ENCODE measurements at places on chromosomes 4 and X.
A peak's percentile ranks its signal among the peaks of the same experiment; 100 is the strongest.

DNA sequence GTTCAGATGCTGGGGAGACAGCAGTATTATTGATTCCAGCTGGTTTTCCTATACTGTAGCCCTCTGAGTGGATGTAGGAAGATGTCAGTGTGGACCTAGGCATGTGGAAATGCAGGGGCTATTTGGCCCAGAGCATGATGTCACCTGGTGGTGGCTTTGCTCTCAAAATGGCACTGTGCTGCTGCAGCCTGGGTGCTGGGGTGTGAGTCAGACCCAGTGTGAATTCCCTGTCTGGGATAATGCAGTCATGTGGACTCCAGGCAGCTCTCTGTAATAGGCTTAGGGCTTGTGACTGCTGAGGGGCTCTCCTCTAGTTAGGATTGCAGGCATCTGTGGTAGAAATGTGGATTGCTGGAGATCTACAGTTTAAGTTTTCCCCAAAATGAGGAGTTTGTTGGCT is 70.7 kb downstream of the DCAF8L2 start:
- DNase-seq = no peak

DNA sequence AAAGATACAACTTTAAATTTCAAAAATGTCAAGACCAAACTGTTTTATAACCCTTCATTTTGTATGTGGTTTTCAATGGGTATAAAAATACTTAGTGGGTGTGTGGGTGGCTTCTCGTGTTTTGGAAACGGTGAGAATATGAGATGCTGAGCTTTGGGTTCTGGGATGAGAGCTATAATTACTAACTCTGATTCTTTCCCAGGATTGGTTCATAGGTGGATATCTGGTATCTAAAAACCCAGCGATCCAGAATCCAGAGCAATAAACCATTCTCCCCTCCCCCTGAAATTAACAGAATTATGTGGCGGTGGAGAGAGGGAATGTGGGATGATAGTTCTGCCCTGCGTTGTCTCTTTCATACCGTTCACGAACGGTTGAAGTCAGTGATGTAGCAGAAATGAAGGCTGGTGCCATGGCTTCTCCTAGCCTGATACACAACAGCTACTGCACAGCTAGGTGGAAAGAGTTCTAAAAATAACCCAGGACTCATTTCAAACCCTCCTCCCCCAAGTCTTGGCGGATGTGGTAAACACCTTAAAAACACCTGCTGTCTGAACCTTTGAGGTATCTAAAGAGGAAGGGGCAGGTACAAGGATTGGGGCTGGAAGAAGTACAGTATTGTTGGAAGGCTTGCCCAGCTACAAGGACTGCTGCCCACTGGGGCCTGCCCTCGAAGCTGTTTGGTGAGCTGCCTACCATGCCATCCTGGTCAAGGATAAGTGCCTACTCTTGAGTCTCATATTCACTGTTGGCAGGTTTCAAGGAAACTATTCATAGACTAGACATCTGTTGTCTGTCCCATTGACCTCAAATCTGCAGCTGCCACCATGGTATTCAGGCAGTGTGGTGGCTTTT is 44.5 kb downstream of the SEPTIN11 start:
- no peak for DNase-seq

DNA sequence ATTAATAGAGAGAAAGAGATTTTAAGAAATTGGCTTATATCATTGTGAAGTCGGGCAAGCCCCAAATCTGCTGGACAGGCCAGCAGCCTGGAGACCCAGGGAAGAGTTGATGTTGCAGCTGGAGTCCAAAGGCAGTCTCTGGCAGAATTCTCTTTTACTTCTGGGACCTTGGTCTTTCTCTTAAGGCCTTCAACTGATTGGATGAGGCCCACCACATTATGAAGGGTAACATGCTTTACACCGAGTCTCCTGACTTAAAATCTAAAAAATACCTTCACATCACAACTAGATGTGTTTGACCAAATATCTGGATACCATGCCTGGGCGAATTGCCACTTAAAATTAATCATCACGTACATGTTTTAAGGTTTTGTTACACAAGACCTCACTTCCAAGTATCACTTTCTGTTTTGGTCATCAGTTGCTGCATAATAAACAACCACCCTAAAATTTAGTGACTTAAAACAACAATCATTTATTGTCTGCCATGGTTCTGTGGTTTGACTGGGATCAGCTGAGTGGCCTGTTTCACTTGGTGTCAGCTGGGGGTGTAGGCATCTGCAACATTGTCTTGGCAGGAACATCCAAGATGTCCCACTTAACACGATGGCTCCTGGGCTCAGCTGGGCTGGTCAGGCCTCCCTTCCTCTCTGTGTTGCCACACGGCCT is 3.4 kb downstream of the CD38 start:
- no peak for DNase-seq

DNA sequence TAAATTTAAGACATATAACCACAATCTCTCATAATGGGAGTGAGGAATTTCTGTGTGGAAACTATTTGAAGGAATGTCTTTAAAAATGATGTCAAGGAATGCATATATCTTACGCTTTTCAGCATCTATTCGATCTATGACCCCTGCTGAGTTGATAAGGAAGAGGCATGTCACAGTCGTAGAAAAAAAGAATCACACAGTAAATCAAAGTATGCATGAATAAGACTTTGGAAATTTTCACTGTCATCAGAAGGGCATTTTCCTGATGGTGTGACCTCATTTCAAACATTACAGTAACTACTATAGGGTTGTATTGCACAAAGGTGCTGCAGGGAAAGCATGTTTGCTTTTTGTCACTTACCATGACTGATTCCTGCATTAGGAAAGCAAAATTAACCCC is 41.5 kb downstream of the REELD1 start:
- no peak for DNase-seq

- DNase-seq = peak; percentile 13
Observed at GRCh38 chr4:26242451-26242850, 78.4 kb upstream of the RBPJ start.

DNA sequence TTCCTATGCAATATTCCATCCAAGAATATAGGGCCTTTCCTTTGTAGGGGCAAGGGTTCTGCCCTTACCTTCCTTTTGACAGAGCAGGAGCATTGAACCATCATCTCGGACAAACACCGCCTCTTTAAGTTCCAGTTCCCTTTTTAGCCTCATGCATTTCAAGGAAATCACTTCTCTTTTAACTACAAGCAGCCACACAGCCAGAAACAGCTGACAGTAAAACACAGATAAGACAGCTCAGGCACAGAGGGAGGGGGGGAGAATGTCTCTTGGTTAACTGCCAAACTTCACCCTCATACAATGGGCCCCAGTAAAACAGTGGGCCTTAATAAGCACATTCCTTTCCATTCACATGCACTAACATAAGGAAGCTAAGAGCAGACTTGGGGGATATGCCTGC is 648.3 kb downstream of the GABRG1 start:
- no peak for DNase-seq

GRCh38 chrX:45804276-45804675 is 603.6 kb upstream of the DIPK2B start:
- DNase-seq = no peak

GRCh38 chr4:184380707-184381106 is 93.6 kb downstream of the IRF2 start:
- DNase-seq = no peak
